ENCODE measurements at places on chromosomes 13 and 19.

DNA sequence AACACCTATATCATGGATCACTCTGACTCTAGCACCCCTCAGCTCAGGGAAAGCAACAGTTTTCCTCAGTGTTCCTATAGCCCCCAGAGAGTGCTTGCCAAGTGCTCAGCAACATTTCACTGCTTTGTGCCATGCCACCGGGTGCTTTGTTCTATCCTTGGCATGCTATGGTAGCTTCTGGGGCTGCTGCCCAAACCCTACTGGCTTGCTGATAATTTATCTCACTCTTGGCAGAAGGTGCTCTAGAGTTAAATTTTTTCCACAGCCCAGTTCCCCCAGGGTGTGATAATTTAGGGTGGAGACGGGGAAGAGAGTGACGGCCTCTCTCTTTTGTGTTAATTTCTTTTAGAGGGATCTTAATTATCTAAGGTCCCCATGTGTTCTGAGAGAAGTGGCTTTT lies 12.6 kb upstream of the CSNK1A1L start:
- no peak for DNase-seq

GRCh38 chr13:114119196-114119595 lies 13.2 kb downstream of the RASA3 start:
- DNase-seq: no peak

DNA sequence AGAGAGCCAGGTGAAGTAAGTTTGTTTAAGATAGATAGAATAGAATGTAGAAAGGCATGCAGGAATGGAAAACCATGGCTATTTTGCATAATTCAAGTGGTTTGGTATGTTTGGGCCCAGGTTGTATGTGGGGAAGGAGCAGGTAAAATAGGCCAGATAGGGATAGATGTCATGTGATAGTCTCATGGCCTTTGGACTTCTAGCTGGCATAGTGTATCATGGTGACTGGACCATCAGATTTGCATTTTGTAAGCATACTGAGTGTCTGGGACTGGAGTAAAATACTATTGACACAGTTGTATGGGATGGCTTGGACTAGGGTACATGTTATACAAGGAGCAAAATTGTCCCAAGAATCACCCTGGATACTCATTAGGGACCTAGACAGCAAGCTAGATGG lies 38.9 kb downstream of the COG3 start:
- no peak for DNase-seq

DNA sequence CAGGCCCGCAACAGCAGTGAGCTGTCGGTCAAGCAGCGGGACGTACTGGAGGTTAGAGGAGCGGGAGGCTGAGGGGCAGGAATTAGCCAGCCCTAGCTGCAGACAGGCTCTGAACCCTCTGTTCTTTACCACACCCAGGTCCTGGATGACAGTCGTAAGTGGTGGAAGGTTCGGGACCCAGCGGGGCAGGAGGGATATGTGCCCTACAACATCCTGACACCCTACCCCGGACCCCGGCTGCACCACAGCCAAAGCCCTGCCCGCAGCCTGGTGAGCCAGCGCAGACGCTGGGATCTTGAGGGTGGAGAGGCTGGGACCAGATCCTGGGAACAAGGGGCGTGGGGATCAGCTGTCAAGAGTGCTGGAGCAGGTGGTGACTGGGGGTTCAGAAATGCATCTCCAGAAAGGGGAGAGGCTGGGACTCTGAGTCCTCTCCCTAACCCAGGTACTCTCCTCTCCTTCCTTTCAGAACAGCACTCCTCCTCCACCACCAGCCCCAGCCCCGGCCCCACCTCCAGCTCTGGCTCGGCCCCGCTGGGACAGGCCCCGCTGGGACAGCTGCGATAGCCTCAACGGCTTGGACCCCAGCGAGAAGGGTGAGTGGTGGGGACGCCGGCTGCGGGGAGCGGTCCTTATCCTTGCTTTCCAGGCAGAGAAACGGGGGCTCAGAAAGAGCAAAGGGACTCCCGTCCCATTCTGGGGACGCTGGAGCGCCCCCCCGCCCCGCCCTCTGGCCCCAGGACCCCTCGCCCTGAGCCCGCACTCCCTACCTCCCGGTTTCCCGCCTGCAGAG lies 10.4 kb downstream of the EPS8L1 start:
- DNase-seq: no peak

GRCh38 chr19:56120371-56121179 lies 520 bp downstream of the ZNF787 start:
- DNase-seq: peak; percentile 67

GRCh38 chr13:48515732-48516131 lies 17.1 kb downstream of the RCBTB2 start:
- no peak for DNase-seq

- no peak for DNase-seq
Observed at GRCh38 chr19:52398081-52398441, 412 bp downstream of the ZNF528 start.

GRCh38 chr13:100363285-100363711 lies 225.3 kb downstream of the GGACT start:
- DNase-seq: no peak

DNA sequence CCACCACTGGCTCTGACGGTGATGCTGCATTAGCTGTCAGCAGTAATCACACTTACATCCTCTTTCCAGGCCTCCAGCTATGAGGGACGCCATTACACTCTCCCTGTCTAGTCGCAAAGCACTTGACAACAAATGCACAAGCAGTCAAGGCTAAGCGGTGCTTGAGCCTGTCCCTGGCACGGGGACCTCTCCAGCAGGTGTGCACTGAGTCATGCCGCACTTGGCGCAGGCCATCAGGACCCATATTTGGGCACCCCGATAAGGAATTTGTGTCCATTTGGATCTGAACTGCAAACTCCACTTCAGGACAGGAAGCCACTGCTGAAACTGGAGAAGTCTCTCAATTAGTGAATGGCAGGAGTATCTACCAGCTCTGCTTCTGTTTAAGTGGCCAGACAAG lies 301.9 kb upstream of the OBI1 start:
- DNase-seq: no peak

- DNase-seq: no peak
Observed at GRCh38 chr19:55544776-55545439, 435 bp downstream of the SBK3 start.

DNA sequence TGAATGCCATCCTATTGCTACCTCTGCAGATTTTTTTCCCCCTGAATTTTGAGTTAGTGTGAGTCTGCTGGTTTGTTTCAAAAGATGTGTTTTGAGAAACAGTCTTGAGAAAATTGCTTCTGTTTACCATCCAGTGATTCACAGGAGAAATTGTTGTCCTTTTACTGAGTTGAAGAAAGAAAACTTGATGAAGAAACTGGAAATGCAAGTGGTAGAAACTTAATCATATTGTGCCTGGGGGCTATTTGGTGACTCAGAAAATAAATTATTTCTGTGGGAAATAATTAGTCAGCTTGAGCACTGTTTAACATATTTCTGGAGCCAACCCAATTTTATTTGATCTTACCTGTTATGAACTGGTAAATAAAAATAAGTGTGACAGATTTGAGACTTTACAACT lies 35.4 kb downstream of the PAN3 start:
- no peak for DNase-seq

DNA sequence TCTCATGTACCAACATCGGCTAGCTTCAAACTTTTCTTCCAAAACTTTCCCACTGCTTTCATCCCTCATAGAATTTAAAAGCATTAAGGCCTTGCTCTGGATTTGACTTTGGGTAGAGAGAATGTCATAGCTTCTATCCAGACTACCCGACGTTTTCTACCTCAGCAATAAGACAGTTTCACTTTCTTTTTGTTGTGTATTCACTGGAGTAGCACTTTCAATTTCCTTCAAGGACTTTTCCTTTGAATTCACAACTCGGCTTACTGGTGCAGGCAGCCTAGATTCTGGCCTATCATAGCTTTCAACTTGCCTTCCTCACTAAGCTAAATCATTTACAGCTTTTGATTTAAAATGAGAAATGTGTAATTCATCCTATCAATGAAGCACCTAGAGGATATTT lies 420.4 kb upstream of the GPC6 start:
- DNase-seq: no peak
